ENCODE measurements at places on chromosomes 1 and 21.
A peak's percentile ranks its signal among the peaks of the same experiment; 100 is the strongest.

DNA sequence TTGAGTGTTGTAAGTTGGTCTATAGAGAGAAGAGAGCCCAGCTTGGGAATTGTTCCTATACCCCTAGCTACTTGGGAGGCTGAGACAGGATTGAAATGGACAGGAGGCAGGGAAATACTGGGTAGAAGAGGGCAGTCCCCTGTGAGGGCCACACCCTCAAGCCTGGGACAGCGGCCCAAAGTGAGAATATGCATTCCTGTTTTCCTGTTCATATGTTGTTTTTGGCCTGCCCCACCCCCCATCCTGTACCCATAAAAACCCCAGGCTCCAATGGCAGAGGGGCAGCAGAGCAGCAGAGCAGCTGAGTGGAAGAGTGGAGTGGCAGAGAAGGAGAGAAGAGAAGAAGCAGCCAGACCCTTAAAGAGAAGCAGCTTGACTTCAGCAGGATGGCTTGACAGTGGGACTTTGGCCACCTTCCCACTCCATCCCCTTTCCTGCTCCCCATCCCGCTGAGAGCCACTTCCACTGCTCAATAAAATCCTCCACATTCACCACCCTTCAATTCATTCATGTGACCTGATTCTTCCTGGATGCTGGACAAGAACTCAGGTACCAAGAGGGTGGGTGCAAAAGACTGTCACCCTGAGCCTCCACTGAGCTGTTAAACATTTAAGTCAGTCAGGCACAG is 70.6 kb upstream of the PUM1 start:
- no peak for DNase-seq

- DNase-seq, result no peak
Observed at GRCh38 chr21:15826908-15827601, 97.3 kb downstream of the USP25 start.

DNA sequence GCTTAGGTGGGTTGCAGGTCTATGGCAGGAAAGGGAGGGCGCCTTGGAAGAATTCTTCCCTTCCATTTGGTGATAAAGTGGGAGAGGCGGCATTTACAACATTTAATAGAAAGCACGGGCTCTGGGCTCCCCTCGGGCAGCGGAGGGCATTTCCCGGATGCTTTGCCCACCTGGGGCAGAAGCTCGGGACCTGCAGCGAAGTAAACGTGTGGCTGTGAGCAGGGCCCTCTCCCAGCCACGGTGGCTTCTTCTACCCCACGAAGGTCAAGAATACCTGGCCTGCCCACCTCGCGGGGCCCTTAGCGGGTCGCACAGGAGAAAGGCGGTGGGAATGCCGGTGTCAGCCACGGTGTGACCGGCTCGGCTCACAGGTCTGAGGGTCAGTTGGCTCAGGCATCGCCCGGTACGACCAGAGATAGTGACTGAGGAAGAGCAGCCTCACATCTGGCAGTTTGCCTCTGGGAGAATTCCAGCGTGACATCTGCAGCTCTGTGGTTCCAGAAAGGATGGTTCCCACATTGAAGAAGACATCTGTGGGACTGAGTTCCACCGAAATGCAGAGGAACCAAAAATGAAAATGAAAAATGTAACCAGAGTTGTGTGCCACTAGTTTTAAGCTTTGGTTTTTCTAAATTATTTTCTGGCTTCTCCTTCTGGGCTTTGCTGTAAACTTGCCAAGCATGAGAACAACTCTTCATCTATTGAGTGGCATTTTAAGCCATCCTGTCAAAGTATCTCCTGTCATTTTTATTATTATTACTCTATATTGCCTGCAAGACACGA is 720 bp upstream of the F3 start:
- peak; percentile 67 for DNase-seq

DNA sequence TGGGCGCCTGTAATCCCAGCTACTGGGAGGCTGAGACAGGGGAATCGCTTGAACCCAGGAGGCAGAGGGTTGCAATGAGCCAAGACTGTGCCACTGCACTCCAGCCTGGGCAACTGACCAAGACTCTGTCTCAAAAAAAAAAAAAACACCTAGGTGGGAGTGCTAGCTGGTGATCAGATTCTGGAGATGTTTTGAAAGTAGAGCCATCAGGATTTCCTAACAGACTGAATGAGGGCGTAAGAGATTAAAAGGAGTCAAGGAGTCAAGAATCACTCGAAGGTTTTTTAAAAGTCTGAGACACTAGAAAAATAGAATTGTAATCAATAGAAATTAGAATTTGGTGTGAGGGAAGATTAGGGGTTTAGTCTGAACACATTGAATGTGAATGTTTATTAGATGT is 73.8 kb downstream of the HSF2BP start:
- DNase-seq, result no peak

DNA sequence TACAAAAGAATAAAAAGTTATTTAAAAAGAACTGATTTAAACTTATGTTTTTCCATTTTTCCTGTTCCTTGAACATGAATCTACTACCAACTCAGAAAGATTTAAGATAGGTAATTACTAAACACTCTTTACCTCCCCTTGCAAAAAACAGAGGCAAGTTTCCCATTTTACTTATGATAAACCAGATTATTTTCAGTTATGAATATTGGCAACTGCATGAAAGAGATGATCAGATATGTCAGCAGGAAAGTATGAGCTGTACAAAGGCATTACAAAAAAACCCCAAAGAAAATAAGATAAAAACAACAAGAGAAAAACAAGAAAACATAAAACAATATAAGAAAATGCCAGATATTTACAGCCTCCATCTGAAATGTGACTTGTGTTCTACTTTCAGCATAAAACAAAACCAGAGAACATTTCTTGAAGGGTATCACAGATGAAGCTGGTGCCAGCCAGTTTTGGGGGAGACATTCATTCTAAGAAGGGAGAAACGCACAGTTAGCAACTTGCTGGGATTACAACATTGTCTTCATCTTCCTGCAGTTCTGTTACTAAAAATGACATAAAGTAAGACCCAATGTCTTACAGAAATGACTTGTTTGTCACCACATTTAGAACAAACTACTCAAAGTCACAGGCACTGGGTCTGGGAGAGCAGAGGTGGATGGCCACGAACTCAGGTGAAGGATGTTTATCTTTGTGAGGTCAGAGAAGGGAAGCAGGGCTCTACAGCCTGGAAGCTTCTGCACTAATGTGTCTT is 19.1 kb downstream of the ZC3H12A start:
- DNase-seq, result no peak

GRCh38 chr21:15057285-15057684 is 7.5 kb downstream of the NRIP1 start:
- no peak for DNase-seq

- peak; percentile 88 for DNase-seq
Observed at GRCh38 chr1:20063861-20064292, 6.1 kb upstream of the PLA2G5 start.

- no peak for DNase-seq
Observed at GRCh38 chr21:43717166-43717853, 1.6 kb upstream of the PDXK start.

GRCh38 chr1:85132078-85132720 is 68.6 kb downstream of the SYDE2 start:
- DNase-seq, result no peak

GRCh38 chr1:77039111-77039510 is 171.8 kb downstream of the ST6GALNAC5 start:
- no peak for DNase-seq

DNA sequence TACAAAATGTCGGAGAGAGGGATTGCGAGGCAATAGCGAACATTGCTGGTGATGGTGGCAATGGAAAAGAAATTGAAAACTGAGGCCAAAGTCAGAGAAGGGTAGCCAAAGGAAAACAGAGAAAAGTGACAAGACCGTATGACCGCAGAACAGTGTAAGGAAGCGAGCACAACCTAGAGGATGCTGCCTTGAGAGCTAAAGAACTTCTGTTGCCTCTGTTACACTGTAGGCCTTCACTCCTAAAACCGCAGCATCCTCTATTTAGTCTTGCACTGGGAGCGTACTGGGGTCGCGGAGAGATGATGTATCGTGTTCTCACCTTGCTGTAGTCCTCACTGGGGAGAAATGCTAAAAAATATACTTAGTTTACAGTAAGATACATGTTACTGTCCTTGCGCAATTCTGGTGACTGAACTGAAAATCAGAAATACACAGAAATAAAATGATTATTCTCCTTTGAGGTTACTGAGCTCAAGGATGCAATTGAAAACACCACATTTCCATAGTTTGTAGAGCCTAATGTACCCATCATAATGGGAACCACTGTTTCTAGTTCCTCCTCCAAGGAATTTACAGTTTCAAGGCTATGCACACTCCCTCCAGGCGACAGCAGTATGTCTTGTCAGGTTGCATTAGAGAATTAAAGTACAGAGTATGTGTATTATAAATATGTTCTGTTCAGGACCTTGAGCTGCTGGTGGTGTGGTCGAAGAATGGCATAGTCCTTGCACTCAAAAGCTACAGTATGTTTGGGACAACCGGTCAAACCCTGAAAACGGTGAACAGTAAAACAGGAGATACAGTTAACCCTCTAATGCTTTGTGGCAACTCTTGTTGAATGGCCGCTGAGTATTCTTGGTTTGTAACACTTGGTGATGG is 1.3 kb downstream of the NEK7 start:
- DNase-seq, result no peak

- DNase-seq, result peak; percentile 79
Observed at GRCh38 chr1:14441302-14441741, 157.2 kb upstream of the KAZN start.

DNA sequence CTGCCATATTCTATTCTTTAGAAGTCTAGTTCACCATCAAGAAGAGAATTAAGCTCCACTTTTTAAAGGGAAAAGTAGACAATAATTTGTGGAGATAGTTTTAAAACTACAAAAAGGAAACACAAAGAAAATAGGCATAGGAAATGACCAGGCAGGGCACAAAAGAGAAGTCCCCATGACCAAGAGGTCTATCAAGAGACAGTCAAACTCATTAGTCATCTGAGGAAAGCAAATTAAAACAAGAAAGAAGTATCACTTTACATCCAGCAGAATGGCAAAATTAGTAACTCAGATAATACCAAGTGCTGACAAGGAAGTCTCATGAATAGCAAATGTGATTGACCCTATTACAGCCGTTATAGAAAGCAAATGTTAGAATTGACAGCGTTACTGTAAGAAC is 243.7 kb upstream of the SNX7 start:
- DNase-seq, result no peak

DNA sequence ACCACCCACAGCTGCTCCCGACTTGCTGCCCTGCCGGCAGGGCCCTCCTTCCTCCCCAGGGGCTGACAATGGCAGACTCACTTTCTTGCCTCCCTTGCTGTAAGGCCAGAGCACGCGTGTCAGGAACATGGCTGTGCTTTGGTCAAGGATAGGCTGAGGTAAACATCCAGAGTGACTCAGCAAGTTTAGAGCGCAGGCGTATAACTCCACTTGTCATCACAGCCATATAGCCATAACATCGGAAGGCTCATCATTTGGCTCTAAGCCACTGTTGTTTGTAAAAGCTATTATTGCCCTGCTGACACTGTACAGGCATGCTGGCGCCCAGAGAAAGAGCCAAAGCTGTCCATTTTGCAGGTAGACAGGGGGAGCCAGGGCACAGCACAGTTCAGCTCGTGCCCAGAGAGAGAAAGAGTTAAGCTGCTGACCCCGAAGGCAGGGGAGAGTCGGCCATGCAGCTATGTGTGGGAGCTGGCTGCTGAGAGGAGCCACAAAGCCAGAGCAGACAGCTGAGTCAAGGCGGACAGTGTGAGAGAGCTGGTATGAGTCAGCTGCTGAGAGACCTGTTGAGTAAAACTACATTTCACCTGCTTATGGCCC is 60.6 kb downstream of the GNG4 start:
- no peak for DNase-seq

DNA sequence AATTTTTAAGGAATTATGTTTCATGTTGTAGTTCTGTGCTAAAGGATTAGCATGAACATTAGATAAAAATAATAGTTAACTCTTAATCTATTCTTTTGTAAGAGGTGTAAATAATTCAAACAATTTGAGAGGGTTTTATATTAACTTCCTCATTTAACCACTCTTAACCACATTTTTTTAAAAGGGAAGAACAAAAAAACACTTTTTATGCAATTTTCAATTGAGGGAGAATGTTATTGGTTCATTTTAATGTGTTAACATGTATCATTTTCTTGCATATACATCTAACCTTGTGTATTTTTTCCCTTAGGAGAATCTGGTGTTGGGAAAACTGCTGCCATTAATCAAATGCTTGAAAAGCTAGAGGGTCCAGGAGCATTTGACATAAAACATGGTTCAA is 169.0 kb downstream of the LBR start:
- no peak for DNase-seq

DNA sequence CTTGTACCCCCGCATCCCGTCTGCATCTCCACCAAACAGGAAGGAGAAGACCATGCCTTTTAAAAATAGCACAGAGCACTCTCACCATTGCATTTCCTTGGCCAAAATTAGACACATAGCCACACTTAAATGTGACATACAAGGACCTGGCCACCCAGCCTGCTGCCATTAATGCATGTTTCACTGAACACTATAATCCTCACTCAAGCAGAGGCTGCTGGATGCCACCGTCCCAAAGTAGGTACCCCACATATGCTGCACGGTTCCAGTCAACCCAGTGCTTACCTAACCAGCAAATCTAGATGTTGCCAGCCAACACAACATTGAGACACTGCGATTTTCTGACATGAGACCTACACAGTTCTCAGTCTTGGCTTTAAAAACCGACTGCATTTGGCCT is 107.7 kb downstream of the ADSS2 start:
- DNase-seq, result no peak

DNA sequence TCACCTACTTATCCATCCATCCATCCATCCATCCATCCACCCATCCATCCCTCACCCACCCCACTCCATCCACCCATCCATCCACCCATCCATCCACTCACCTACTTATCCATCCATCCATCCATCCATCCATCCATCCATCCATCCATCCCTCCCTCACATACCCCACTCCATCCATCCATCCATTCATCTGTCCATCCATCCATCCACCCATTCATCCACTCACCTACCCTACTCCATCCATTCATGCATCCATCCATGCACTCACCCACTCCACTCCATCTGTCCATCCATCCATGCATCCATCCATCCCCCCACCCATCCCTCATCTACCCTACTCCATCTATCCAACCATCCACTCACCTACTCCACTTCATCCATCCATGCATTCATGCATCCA is 34.5 kb downstream of the DHRS3 start:
- no peak for DNase-seq

DNA sequence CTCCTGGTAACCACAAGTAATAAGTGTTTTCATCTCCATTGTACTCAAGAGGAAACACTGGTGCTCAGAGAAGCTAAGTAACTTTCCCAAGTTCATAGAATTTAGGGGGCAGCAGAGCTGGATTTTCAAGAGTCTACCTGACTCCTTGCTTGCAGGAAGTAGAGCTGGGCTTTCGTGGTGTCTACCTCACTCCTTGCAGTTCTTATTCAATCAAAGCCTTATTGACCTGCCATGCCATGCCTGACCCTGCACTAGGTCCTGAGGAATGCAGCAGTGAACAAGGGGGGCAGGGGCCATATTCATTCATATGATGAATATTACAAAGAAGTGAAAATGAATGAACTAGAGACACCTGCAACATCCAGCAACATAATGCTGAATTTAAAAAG is 93.3 kb downstream of the GLIS1 start:
- DNase-seq, result no peak
